OCI-M1 (cell line): ENCODE measurements at places on chromosomes 3 and 15.

DNA sequence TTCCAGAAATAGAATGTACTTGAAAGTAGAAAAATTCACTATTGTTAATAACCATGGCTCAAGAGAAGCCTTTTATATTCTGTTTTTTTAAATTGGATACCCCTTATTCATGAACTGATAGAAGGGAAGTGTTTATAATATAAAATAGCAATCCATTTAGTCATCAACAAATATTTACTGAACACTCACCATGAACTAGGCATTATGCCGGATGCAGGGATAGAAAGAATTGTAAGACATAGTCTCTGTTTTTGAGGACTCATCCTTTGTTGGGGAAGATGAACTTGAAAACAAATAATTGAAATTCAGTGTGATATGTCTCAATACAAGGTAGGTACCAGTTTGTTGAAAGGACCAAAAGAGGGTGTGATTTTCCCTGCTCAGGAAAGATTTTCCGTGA lies 160.9 kb upstream of the SATB1 start:
- no peak for DNase-seq

DNA sequence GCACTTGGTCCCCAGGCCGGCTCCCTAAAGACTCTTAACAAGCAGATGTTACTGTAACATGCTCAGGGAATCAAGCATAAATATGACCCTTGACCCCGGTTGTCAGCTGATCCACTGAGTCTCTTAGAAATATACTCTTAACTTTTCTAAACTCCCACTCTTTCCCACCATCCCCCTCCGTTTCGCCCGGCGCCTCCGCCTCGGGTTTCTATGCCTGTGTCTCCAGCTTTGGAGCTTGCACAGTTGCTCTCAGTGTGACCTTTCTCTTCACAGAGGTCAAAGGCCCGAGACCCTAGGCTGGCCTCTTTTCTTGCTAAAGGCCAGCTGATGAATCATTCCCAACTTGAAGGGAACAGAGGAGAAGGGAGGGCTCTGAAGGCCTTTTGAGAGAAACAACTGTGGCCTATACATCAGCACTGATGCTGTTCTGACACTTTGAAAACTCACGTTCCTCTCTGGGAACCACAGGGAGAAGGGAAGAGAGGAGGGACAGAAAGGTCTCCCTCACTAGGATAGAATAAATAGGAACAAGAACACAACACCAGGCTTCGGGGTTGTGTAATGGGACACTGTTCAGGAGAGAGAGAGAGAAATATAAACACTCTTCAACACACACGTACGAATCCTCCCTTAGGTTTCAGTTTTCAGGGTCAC lies 484.5 kb upstream of the NR2F2 start:
- no peak for DNase-seq

DNA sequence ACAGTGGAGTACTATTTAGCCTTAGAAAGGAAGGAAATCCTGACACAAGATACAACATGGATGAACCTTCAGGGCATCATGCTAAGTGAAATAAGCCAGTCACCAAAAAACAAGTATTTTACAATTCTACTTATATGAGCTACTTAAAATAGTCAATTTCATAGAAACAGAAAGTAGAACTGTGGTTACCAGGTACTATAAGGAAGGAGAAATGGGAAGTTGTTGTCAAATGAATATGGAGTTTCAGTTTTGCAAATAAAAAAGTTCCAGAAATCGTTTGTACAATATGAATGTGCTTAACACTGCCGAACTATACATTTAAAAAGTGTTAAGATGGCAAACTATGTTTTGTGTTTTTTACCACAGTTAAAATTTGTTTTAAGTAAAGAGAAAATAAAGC lies 26.8 kb downstream of the TRANK1 start:
- DNase-seq = peak; percentile 72

GRCh38 chr3:11634081-11634635 lies 9.6 kb downstream of the VGLL4 start:
- no peak for DNase-seq

- no peak for DNase-seq
Measured at GRCh38 chr3:74591946-74592345, 22.5 kb downstream of the CNTN3 start.

GRCh38 chr15:44591326-44591725 lies 54.4 kb downstream of the EIF3J start:
- DNase-seq = no peak

DNA sequence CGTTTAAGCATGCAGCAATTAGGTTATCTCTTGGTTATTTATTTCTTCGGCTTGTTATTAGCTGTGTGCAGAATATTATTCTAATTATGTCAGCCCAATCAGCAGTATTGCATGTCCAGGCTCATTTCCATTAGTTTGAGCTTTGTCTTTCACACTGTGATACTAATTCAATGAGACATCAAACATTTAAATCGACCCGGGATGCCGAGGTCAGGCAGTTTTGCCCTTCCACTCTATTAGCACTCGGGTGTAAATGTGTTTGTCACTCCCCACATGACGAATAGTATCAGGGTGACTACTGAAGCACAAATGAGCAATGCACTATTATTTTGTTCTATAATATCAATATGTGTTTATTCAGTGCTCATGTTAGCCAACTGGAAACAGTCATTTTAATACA lies 170.9 kb downstream of the ANXA2 start:
- DNase-seq = no peak

DNA sequence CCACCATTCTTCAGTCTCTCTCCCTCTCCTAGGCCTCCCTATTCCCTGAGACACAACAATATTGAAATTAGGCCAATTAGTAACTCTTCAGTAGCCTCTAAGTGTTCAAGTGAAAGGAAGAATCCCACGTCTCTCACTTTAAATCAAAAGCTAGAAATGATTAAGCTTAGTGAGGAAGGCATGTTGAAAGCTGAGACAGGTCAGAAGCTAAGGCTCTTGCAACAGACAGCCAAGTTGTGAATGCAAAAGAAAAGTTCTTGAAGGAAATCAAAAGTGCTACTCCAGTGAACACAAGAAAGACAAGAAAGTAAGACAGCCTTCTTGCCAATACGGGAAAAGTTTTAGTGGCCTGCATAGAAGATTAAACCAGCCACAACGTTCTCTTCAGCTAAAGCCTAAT lies 41.3 kb downstream of the PPM1L start:
- DNase-seq = no peak

- DNase-seq = no peak
Measured at GRCh38 chr15:61743345-61743909, 316.8 kb downstream of the VPS13C start.
